ENCODE measurements at places on chromosomes 4 and X.

GRCh38 chr4:71367546-71367945, 28.7 kb downstream of the SLC4A4 start:
- no peak for DNase-seq

GRCh38 chr4:87053802-87054767, 119.3 kb downstream of the AFF1 start:
- no peak for DNase-seq

GRCh38 chr4:122746485-122746965, 14.0 kb downstream of the BBS12 start:
- no peak for DNase-seq

DNA sequence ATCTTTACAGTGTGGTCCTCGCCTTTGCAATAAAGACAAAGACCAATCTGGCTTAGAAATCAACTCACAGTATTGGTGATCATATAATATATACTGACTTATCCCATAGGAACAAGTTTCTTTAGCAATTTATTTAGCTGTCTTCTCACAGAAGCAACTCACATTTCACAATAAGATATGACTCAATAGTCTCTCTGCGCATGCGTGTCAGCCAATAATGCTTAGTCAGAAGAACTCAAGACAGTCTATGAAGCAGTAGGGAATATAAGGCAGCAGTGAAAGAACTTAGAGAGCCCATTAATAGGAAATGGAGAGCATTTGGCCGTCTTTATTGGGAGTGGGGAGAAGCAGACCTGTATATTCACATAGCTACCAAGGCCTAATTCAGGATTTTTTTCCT, 216.7 kb downstream of the IL13RA2 start:
- no peak for DNase-seq

DNA sequence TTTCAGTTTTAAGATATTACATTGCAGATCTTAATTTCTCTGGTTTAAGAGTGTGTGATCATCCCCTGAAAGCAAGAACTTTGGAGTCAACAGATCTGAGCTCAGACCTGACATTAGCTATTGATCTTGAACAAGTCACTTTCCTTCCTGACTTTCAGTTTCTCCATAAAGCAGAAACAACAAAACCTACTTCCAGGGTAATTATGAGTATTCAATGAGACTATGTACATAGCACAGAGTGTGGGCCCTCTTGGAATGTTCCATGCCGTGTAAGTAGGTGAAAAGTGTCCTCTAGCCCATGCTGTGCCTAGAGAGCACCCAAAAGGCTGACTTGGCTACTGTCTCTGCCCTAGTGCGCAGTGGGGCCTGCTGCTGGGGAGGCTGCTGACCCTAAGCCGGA, 188.0 kb upstream of the RPL34 start:
- DNase-seq: no peak

DNA sequence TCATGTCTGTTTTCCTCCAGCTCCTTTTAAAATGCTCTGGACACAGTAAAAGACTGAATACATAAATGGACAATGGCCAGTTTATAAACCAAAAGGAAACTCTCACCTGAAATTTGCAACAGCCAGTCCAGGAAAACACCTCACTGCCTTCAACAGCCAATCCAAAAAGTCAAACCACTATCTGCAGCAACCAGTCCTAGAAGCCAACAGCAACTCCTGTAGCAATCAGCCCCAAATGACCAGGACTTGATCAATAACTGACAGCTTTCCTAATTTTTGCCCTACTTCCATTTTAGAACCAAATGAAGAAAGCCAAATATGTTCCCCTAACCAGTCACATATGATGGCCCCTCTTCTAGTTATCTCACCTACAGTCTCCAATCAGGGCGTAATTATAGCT, 309.5 kb upstream of the CPXCR1 start:
- DNase-seq: no peak

DNA sequence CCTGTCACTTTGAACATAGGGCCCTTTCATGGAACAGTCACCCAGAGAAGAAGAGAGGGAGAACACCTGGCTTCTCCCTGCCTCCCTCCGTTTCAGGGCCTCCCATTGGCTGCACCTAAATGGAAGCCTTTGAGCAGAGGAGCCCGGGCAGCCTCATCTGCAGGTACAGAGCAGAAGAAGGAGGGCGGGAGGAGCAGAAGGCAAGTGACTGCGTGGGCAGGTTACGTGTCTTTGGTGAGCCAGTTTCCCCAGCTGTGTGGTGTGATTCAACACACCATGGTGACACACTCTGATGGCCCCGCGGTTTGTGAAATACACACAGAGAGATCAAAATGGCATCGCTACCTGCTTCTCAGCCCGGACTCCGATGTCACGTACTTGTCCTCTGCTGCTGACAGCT, 431 bp downstream of the C4orf50 start:
- DNase-seq: no peak

DNA sequence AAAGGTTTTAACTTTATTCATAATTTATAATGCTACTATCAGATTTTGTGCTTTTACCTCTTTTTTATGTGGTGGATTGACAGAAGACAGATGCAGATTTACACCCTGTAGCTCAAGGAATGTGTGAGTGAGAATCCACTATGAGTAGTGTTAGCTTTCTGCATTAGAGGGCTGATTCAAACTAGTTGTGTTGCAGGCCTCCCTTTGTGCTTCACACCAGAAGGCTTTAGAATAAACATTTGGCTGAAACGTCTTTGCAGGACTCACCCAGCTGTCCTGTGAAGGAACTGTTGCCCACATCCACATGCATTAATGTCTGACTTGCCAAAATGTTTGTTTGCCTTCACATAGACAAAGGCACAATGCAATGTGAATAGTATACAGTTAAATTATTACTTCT, 127.0 kb downstream of the PCDH7 start:
- no peak for DNase-seq

GRCh38 chrX:30307466-30307865, 1.7 kb downstream of the NR0B1 start:
- DNase-seq: no peak

DNA sequence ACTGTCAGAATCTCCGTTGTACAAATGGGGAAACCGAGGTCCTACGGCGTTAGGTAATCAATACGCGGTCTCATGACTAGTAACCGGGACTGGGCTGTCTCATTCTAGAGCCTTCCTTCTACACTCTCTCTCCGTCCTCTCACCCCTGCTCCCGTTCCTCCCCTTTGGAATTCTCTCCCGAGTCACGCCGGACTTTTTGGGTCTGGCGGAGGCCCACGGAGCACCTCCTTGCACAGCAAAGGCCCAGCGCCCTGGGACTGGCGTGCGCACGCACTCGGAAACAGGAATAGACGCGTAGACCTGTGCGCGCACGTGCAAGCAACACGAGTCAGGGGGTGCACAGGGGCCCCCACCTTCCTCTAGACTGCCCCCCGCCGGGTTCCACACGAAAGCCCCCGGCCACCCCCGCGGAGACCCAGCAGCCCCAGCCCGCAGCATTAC, 361 bp downstream of the QDPR start:
- DNase-seq: peak; percentile 35

DNA sequence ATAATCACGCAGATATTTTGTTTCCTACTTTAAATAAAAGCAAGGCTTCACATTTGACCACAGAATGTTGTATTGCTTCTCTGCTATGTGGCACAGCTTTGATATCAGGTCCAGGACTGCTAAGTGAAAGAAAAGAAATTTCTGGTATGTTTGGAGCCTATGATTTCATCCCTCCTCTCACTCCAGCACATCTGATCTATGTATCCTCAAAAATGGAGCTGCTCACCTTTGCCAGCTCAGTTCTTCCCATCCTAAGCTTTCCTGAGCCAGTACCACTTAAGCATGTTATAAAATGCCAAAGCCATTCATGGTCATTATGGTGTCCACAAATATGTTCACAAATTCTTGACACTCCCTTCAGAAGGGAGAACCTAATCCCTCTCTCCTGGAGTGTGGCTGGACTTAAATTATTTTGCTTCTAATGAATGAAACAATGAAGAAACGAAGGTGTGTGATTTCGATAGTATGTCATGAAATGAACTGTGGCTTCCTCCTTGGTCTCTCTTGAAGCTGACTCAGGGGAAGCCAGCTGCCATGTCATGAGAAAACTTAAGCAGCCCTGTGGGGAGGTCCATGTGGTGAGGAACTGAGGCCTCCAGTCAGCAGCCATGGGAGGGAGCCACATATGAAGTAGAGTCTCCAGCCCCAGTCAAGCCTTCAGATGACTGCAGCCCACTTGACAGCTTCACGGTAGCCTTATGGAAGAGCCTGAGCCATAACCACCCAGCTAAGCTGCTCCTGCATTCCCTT, 207.7 kb downstream of the MGST2 start:
- no peak for DNase-seq

GRCh38 chr4:164779811-164780216, 25.9 kb downstream of the SMIM31 start:
- peak; percentile 4 for DNase-seq

DNA sequence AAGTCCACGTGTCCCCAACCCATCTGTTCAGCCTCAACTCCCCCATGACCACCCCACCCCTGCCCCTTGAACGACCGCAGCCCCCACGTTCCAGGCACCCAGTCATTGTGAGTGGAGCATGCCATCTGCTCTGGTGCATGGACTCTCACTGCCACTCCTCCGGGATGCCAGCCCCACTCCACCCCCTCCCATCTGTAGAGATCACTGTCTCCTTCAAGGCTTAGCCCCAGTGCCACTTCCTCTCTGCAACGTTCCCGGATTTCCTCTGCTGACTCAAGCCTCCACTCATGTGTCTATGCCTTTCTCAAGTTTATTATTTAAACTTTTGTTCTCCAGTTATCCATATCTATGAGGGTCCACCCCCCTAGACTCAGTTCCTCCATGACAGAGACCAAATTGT, 54.0 kb downstream of the MAML3 start:
- no peak for DNase-seq

DNA sequence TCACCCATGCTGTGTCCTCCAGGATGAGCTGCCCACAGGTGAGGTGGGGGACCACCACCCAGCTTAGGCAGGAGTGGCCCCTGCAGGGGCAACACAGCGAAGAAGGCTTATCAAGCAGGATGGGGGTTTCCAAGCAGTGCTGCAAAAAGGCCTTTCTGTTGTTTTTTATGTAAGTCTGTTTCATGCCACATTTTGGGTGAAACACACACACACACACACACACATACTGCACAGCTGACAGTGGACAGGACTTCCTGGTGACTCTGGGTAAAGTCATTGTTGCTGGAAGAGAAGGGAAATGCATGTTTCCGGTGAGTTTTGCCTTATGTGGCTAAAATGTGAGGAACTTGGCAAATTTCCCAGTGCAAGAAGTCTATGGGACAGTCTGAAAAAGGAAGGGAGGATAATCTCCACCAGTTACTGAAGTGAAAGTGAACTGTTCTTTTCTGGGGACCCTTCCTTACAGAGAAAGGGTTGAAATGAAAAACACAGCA, 119.2 kb downstream of the IRF2 start:
- no peak for DNase-seq

DNA sequence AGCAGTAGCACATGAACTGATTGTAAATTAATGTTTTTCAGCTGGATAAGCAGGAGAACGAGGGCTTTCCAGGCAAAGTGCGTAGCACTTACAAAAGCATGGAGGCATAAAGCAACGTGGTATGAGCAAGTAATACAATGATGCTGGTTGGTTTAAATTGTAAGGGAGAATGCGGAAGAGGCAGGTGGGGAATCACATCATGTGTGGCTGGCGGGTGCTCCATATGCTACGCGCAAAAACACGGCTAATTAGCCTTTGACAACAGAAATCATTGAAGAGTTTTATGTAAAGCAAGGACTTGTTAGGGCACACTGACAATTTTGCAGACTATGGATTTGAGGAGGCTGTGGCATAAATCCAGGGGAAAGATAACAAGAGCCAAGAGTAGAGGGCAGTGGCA, 14.6 kb downstream of the SYTL4 start:
- DNase-seq: no peak

- no peak for DNase-seq
Observed at GRCh38 chr4:156414406-156414805, 460.7 kb upstream of the CTSO start.

GRCh38 chrX:119692191-119693039, 553 bp downstream of the SEPTIN6 start:
- no peak for DNase-seq

DNA sequence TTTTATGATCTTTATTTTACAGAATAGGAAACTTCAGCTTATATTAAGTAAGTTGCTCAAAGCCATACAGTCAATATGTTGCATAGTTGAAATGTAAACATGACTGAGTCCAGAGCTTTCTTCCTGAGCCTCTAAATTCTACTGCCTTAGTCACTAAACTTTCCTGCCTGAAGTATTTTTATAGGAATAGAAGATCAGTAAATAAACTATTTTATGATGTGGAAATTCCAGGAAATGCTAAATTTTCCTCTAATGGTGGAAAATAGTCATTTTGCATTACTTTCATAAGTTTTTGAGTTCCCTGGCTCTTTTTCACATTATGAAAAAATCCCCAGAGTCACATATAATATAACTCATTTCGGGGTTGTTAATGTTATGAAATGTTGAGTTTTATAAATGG, 182.8 kb downstream of the BANK1 start:
- DNase-seq: no peak

GRCh38 chr4:21901831-21902230, 46.7 kb downstream of the KCNIP4 start:
- no peak for DNase-seq

DNA sequence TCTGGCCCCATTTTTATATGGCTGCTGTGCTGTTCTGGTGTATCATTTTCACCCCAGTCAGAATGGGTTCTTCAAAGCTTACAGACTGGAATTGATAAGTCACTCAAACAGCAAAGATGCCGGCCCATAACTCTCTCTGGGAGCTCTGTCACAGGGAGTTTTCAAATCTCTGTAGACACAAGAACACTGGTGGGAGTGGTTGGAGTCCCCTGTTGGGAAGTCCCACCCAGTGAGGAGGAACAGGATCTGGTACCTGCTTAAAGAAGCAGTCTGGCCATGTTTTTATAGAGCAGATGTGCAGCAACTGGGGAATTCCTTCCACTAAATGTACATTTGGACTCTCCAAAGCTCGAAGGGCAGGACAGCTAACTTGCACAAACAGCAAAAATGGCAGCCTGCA, 69.3 kb upstream of the UGT2B7 start:
- DNase-seq: no peak

DNA sequence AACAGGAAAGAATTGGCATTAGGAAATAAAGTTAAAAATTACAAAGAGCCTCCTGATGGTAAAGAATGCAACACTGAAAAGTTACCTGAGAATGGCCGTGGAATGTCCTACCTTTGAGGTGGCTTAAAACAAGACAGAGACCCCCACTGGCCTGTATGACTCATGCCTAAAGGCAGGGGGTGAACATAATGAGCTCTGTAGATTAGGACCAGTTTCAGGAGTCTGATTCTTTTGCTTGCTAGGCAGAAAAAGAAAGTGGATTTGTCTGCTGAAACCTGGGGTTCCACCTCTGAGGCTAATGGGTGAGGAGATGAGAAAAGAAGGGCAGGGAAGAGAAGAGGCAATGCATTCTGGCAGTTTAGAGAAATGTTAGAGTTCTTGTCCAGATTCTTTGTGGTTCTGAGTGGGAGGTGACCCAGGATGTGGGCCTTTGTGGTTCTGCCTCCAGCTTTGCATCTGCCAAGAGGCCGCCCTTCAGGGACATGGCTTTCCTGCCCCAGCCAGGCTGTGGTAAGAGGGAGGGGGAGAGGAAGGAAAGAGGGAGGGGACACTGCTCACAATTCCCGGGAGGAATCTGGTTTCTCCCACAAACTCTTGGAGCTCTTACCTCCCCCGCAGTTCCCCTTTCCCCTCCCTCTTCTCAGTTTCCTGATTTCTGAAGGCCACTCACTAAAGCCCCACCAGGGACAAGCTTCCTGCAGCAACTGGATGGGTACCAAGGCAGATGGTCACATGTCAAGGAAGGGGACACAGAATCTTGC, 109.6 kb downstream of the EFNB1 start:
- DNase-seq: no peak

- no peak for DNase-seq
Observed at GRCh38 chr4:139312552-139313332, 10.5 kb upstream of the NDUFC1 start.

- no peak for DNase-seq
Observed at GRCh38 chr4:88628746-88629145, 36.5 kb downstream of the HERC3 start.
